ENCODE measurements at places on chromosomes 2 and 18.

- DNase-seq, result no peak
Measured at GRCh38 chr2:232523402-232523681, 2.6 kb upstream of the CHRND start.

DNA sequence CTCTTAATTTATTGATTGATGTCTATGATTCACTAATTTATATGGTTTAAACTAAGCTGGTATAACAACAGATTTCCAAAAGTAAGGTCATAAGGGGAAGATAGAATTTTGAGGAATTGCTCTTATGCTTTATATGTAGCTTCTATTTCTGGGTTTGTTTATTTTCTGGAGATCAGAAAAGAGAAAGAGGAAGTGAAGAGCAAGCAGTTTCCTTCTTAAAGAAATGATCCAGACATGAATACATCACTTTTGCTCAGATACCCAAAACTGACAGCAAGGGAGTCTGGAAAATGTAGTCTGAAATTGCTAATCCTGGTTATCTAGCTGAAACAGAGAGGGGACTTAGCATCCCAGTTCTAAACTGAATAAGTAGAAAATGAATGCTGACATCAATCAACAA, 912.5 kb upstream of the CRIM1 start:
- DNase-seq, result no peak

DNA sequence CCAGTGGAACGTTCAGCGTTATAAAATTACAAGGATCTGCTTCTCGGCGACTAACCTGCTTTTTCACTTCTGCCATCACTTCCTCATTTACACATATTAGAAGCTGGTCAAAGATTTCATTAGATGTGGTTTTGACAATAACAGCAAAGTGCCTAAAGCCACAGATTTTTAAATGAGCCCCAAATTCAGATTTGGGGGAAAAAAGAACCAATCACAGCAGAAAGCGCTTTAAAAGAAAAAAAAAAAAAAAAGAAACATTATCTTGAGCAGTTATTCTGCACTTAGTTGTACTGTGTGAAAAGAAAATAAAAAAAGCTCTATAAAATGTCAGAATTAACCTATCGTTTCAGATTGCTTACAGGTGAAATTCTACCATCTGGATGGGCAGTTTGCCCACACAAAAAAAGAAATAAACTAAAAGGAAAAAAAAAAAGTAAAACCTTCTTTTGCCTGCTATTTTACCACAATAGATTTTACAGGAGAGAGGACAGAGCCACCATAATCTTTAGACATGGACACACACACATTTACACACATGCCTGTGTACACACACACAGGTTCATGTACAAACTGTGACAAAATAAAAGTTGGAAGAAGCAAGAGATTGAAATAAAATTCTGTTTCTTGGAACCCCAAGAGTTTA, 167.2 kb downstream of the TCF4 start:
- DNase-seq, result no peak

GRCh38 chr2:69190743-69191404, 177.9 kb downstream of the ANTXR1 start:
- DNase-seq, result no peak

GRCh38 chr2:239551206-239551605, 150.4 kb upstream of the HDAC4 start:
- no peak for DNase-seq

- no peak for DNase-seq
Measured at GRCh38 chr2:166106431-166107015, 21.3 kb downstream of the SCN1A start.

GRCh38 chr2:75772908-75773630, 62.4 kb upstream of the GCFC2 start:
- DNase-seq, result no peak

DNA sequence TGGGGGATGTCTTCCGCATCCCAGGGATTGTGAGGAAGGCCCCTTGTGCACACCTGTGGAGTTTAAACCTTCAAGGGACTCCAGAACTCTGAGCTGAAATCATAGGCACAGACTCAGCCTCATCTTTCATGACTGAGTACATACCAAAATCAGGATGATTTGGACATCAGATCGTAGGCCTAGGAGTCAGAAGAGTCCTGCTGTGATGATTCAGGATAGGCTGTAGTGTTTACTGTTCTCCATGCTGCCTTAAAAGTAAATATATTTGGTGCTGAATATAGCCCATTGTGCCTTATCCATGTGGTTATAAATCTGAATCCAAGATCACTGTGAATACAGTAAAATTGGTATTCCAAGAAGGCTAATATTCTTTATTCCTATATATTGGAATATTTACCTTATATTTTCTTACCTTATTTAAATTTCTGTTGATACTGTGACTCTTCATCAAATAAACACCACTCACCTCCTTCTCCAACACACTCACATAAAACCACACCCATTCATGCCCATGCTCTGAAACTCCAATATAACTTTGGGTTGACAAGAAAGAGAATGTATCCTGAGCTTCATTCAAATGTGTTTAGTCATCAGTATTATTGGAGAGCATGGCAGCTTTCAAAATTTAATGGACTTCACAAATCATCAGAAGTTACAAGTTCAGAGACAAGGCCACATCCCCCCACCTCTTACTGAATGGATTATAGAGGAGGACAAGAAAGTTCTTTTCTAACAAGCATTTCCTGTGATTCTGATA, 561.4 kb upstream of the LINC00305 start:
- no peak for DNase-seq

- no peak for DNase-seq
Measured at GRCh38 chr18:76967721-76968472, 145.5 kb downstream of the ZNF236 start.

DNA sequence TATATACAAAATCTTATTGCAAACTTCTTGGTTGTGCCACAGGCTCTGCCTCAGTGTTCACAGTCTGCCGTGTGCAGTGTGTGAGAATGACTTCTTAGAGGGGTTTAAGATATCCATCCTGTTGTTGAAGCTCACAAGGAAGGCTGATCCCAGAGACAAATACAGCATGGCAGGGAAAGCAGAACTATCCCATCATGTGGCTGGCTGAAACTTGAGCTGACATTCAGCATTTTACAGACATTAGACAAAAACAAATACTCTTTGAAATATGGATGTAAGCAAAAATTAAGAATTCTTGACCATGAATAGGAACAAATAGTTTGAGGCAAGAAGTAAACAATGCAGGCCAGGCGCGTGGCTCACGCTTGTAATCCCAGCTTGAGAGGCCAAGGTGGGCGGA, 12.9 kb upstream of the PUM2 start:
- DNase-seq, result no peak
